SJSA1 (cell line): ENCODE measurements at places on chromosomes 4 and X. TPM values are rescaled to one million over a fixed set of nuclear protein-coding genes. Genes with fewer than 3 reads are reported as not detected.
A peak's percentile ranks its signal among the peaks of the same experiment; 100 is the strongest.

Gene NXF3
- total RNA-seq: not detected in 2 replicates

Gene GPR173
- total RNA-seq: 0.19 and 0.42 TPM in 2 replicates

Gene CXorf49
- not detected in 2 replicates for total RNA-seq

Gene SLC6A14
- not detected in 2 replicates for total RNA-seq

Gene GAGE13
- total RNA-seq: not detected in 2 replicates

Gene VSIG1
- total RNA-seq: 0.22 and 0.37 TPM in 2 replicates

Gene SOD3
- total RNA-seq: 1.7 and 2.0 TPM in 2 replicates

Gene MAGEA9B
- total RNA-seq: not detected in 2 replicates

GRCh38 chr4:41744572-41745291, 3.8 kb downstream of the PHOX2B start:
- no peak overlapping the region for H3K4me3 ChIP-seq
- H3K27me3 ChIP-seq: peaks cover 26% of the 10 kb centered on the region
- no peak overlapping the region for H3K27ac ChIP-seq
- no peaks in the 10 kb centered on the region for H3K36me3 ChIP-seq
- DNase-seq: no peak

GRCh38 chr4:151729731-151730559, 30.9 kb downstream of the GATB start:
- H3K4me1 ChIP-seq: no peaks in the 10 kb centered on the region
- H3K27ac ChIP-seq: no peak overlapping the region
- no peaks in the 10 kb centered on the region for H3K27me3 ChIP-seq
- H3K36me3 ChIP-seq: no peaks in the 10 kb centered on the region
- DNase-seq: no peak

DNA sequence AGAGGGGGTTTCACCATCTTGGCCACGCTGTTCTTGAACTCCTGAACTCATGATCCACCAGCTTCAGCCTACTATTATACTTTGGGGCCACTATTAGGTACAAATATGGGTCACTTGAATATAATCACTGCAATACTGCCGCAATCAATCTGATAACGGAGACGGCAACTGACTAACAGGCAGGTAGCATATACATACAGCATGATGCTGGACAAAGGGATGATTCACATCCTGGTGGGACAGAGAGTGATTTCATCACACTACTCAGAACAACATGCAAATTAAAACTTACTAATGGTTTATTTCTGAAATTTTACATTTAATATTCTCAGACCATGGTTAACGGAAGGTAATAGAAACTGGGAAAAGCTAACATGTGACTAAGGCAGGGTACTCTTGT, 10.9 kb downstream of the LRBA start:
- H3K27ac ChIP-seq: no peak overlapping the region
- no peaks in the 10 kb centered on the region for H3K36me3 ChIP-seq
- DNase-seq: no peak
- no peak overlapping the region for H3K4me3 ChIP-seq

DNA sequence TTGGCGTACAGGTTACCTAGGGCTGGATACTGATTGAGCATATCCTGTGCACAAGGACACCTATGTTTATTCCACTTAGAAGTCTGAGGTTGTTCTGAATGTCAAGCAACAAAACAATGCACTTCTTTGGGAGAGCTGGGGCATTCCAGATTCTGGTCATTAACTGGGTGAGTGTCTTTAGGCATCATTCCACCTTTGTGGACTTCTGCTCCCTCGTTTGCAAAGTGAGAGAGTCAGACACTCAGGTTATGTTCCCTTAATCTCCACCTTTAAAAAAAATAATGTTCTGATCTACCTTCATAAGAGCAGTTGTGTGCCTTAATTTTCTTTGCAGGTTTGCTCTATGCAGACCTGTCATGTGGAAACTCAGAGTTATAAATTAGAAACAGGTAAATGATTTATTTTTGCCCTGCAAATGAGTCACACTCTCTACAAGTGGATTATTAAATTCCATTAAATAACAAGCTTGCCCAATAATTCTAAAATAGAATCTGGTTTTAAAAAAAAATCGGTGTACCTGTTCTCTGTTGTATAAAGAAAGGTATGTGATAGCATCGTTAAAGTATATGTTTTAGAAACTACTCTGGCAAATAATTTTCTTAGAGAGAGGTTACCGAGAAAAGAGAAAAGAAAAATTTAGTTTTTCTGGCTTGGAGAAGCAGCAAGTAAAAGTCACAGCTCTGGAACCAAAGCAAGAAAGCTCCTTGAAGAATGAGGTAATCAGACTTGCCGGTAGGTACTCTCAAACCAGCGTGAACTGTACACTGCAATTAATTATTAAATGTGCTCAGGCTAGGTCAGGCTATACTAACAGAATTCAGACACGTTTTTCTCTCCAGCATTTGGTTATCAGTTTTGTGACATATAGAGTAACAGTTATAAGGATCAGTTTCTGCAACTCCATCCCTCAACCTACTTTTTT, 93.2 kb downstream of the SORBS2 start:
- H3K4me1 ChIP-seq: no peaks in the 10 kb centered on the region
- H3K27me3 ChIP-seq: no peaks in the 10 kb centered on the region
- DNase-seq: no peak
- H3K27ac ChIP-seq: no peak overlapping the region

DNA sequence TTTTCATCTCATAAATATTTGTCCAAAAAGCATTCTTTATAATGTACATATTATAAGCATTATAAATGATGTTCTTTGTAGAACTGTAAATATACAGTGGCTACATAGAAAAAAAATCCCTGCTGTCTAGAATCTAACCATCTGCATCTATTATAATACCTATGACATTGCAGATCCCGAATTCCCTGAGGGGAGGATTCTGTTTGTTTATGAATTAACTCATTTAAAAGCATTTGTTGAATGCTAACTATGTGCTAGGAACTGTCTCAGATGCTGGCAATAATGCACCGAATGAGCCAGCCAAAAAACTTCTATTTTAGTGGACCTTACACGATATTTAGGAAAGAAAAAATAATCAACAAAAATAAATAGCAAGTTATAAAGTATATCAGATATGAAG, 189.6 kb downstream of the PACRGL start:
- no peak overlapping the region for H3K4me3 ChIP-seq
- no peaks in the 10 kb centered on the region for H3K27me3 ChIP-seq
- no peaks in the 10 kb centered on the region for H3K36me3 ChIP-seq
- no peak for DNase-seq
- H3K4me1 ChIP-seq: no peaks in the 10 kb centered on the region

DNA sequence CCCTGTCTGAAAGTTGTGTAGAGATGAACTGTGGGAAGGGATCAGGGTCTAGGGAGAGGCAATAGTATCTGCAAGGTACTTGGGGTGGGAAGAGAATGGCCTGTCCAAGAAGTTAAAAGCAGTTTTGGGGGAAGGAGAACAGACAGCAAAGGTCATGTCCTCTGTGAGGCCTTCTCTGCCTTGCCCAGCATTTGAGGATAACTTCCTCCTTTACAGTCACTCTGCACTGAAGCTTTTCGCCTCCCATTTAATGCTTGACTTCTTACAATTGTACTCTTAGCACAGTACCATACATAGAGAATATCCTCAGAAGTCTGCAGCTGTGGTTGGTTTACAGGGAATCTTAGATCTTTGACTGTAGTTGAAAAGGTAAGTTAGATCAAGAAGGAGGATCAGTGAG, 121.8 kb upstream of the AP1S2 start:
- no peak for DNase-seq
- H3K4me1 ChIP-seq: no peaks in the 10 kb centered on the region
- no peaks in the 10 kb centered on the region for H3K36me3 ChIP-seq
- H3K27me3 ChIP-seq: no peaks in the 10 kb centered on the region
- no peak overlapping the region for H3K27ac ChIP-seq

- no peak overlapping the region for H3K4me3 ChIP-seq
- H3K36me3 ChIP-seq: no peaks in the 10 kb centered on the region
- H3K4me1 ChIP-seq: peaks cover 10% of the 10 kb centered on the region
- no peak overlapping the region for H3K27ac ChIP-seq
Observed at GRCh38 chrX:24498181-24498580, 33.1 kb downstream of the PDK3 start.

GRCh38 chr4:20151436-20151835, 100.3 kb upstream of the SLIT2 start:
- H3K27me3 ChIP-seq: no peaks in the 10 kb centered on the region
- DNase-seq: no peak
- no peaks in the 10 kb centered on the region for H3K36me3 ChIP-seq
- no peak overlapping the region for H3K27ac ChIP-seq
- no peaks in the 10 kb centered on the region for H3K4me1 ChIP-seq
- no peak overlapping the region for H3K4me3 ChIP-seq

GRCh38 chrX:21738950-21739287, 19.0 kb downstream of the SMPX start:
- no peak overlapping the region for H3K4me3 ChIP-seq
- DNase-seq: no peak
- H3K27me3 ChIP-seq: no peaks in the 10 kb centered on the region
- H3K27ac ChIP-seq: no peak overlapping the region
- no peaks in the 10 kb centered on the region for H3K36me3 ChIP-seq

- H3K4me1 ChIP-seq: peaks cover 11% of the 10 kb centered on the region
- no peak for DNase-seq
- no peaks in the 10 kb centered on the region for H3K36me3 ChIP-seq
- no peaks in the 10 kb centered on the region for H3K27me3 ChIP-seq
- H3K27ac ChIP-seq: no peak overlapping the region
Observed at GRCh38 chrX:109352066-109352588, 129.8 kb downstream of the GUCY2F start.

GRCh38 chrX:50108264-50108663, 92.5 kb downstream of the AKAP4 start:
- H3K4me3 ChIP-seq: no peak overlapping the region
- no peaks in the 10 kb centered on the region for H3K36me3 ChIP-seq
- DNase-seq: no peak
- H3K4me1 ChIP-seq: no peaks in the 10 kb centered on the region
- no peaks in the 10 kb centered on the region for H3K27me3 ChIP-seq
- no peak overlapping the region for H3K27ac ChIP-seq

DNA sequence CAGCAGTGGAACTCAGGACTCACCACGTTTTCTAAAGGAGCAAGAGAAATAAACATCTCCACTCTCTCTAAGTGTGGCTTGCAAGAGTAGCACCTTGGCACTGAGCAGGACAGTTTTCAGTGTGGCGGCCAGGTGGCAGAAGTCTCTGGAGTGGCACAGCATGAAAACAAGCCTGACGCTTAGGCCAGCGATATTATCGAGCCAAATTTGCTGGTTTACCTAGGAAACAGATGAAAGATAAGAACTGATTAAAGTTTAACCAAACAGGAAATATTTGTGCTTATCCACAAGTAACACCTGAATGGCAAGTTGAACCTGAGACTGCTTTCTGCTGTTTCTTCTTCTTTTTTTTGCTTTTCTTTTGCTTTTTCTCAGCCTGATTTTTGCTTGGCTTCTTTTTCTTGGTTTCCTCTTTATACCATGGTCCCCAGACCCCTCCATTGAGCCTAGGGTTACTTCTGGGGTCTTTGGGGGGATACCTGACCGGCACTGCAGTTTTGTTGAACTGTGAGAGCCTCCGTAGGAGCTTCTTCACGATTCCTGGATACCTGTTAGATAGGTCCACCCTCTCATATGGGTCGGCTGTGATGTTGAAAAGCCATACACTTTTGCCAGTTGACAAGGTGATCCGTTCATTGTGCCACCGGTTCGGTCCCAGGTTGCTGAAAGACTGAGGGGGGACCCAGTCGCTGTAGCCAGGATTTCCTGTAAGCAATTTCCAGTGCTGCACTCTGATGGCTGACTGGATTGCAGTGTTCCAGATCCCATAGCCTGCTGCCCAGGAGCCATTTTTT, 77.3 kb downstream of the ARSJ start:
- no peaks in the 10 kb centered on the region for H3K4me1 ChIP-seq
- DNase-seq: no peak
- H3K27me3 ChIP-seq: no peaks in the 10 kb centered on the region
- H3K4me3 ChIP-seq: no peak overlapping the region

DNA sequence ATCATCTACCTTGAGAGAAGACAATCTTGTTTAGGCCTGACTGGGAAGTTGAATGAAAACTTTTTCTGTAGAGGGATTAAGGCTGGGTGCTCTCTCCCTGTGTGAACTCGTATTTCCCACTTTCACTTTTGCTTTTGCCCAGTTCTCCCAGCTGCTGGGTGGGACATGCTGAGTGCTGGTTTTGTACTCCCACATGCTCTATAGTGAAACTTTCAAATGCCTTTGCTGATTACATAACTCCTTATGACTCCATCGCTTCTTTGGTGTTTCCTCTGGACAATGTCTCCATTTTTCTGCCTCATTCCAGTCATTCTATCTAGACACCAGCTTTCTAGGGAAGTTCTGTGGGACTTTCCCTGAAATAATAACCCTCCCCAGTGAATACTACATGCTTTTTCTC, 100.5 kb downstream of the CLNK start:
- peak overlapping the region; percentile 26 for H3K27ac ChIP-seq
- no peaks in the 10 kb centered on the region for H3K27me3 ChIP-seq
- no peaks in the 10 kb centered on the region for H3K36me3 ChIP-seq
- peak; percentile 46 for DNase-seq
